ENCODE measurements at places on chromosomes 11 and 22. TPM values are rescaled to one million over a fixed set of nuclear protein-coding genes. Genes with fewer than 3 reads are reported as not detected.

DNA sequence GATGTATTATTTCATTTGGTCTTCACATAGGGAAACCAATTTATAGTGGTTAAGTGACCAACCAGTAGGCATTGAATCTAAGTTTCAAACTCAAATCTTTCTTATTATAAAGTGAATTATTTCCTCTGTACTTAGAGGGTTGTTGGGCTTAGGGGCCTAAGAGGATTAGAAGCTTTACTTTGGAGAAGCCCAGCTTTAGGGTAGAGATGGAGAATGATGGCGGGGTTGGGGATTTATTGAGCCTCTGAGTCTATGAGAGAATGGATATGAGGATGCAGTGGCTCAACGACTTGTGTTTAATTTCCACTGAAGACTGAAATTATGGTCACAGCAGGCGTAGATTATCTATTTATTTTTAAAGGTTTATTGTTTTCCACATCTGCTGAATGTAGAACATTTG lies 55.5 kb downstream of the CHRDL2 start:
- DNase-seq, result no peak

DNA sequence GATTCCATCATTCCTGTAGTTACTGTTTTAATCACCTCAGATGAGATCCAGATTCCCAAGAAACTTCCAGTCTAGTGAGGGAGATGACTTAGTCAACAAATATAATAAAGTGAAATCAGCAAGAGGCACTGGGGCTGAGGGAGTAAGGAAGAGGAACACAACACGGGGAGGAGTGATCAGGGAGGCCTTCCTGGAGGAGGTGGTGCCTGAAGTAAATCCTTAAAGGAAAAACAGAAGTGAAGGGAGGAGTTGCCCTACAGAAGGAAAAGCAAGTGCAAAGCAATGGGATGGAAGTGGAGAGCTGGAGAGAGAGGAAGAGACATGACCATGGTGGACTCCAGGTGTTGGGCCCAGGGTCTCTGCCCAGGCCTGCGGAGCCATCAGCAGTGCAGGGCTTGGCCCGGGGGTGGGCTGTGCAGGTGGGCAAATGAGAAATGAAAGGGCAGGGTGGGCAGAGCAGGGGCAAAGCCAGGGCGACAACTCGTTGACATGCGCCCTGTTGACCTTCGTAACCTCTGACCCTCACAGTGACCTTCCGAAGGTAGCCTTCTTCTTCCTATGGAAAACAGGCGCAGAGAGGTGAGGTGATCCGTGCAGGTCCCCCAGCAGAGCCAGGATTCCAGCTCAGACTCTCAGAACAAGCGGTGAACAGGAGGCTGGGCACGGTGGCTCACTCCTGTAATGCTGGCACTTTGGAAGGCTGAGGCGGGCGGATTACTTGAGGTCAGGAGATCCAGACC lies 12.1 kb upstream of the PPARA start:
- DNase-seq, result no peak

DNA sequence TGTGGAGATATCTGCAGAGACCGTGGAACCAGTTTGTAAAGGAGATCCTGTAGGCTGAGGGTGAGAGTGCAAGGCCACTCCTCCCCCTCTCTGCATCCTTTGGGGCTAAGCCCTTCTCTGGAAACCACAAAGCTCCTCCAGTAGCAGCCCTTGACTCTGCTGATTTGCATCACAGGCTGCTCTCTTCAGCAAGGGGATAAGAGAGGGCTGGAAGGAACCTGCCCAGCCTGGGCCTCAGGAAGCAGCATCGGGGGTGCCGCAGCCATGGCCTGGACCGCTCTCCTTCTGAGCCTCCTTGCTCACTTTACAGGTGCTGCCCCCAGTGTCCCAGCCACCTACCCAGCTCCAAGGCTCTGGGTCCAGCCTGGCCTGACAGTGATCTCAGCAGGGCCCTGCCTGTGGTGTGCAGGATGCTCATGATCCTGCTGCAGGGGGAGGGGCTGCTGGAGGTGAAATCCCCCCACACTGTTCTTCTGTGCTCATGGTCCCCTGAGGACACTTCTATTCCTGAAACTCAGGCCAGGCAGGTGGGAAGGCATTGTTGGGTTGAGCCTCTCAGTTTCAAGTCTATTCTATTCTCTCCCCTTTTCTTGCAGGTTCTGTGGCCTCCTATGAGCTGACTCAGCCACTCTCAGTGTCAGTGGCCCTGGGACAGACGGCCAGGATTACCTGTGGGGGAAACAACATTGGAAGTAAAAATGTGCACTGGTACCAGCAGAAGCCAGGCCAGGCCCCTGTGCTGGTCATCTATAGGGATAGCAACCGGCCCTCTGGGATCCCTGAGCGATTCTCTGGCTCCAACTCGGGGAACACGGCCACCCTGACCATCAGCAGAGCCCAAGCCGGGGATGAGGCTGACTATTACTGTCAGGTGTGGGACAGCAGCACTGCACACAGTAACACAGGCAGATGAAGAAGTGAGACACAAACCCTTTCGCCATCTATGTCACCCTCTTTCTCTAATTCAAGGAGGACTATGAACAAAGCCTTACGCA lies 68.5 kb upstream of the IGLL5 start:
- no peak for DNase-seq

DNA sequence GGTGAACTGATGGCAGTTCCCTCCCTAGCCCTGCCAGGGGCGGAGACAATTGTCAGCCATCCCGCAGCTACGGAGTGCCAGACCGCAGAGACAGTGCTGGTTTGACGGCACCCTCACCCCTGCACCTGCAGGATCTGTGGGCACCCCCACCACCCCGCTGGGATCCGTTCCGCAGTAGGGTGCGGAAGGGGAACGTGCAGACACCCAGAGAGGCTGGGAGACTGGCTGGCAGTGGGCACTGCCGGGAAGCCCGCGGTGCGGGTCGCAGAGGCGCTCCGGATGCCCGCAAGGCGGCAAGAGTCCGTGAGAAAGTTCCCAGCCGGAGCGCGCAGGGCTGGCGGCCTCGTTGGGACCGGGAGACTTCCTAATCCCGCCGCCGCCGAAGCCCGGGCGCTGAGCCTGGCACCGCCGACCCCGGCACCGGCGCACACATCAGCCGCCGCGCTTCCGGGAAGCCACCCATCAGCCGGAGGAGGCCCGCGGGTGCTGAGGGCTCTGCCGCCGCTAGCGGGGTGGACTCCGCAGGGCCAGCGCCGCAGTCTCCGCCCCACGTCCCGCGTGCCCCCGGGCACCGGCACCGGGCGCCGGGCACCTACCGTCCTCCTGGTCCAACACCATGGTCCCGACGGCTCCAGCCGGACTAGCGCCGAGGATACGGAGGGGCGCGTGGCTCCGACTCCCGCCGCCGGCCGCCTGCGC lies 4.3 kb upstream of the LMO1 start:
- DNase-seq, result no peak

The LRRC51 gene
- total RNA-seq, result 14.9 TPM

The DCUN1D5 gene
- total RNA-seq, result 89.2 TPM

All from Caki2 (cell line).